H4 (cell line): ENCODE measurements at places on chromosomes 4 and X. TPM values are rescaled to one million over a fixed set of nuclear protein-coding genes. Genes with fewer than 3 reads are reported as not detected.

Gene PDHA1
- total RNA-seq, result 48.2 and 78.1 TPM in 2 replicates

Gene DDX53
- not detected in 2 replicates for total RNA-seq

DNA sequence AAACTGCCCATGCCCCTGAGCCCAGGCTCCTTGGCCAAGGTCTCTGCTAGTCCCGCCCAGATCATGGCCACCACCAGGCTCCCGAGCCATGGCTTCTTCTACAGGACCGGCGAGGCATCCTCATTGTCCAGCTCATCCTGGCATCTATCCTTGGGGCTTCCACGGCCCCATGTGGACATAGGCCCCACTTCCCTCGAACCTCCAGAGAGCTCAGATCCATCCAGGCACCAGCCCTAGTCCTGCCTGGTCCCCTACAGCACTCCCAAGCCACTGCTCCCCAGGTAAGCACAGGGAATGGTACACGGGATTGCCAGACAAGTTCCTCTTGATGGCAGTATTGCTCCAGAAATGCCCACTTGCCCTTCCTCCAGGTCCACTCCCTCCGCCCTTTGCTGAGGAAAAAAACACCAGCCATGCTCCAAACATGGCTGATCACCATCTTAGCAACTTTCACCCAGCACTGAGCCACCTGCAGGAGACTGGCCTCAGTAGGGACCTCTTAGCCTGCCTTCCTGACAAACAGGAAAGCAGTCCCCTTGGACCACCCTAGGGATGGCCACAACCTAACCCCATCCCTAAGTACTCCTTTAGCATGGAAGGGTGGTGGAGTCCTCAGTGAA, 272.1 kb upstream of the AGTR2 start:
- DNase-seq, result no peak

- no peak for DNase-seq
Observed at GRCh38 chrX:83630662-83631061, 122.6 kb downstream of the POU3F4 start.

- DNase-seq, result no peak
Observed at GRCh38 chrX:40434947-40435346, 145.8 kb upstream of the ATP6AP2 start.

- no peak for DNase-seq
Observed at GRCh38 chr4:104549736-104550135, 55.0 kb upstream of the CXXC4 start.

- DNase-seq, result no peak
Observed at GRCh38 chr4:69668680-69669079, 15.6 kb upstream of the UGT2A1 start.

- no peak for DNase-seq
Observed at GRCh38 chr4:1901127-1901526, 29.9 kb downstream of the NSD2 start.

- no peak for DNase-seq
Observed at GRCh38 chrX:45954026-45954425, 591.2 kb downstream of the ZNF674 start.

- peak; percentile 22 for DNase-seq
Observed at GRCh38 chr4:11954093-11954492, 525.4 kb upstream of the HS3ST1 start.

- no peak for DNase-seq
Observed at GRCh38 chrX:39311646-39312045, 510.4 kb downstream of the MID1IP1 start.

DNA sequence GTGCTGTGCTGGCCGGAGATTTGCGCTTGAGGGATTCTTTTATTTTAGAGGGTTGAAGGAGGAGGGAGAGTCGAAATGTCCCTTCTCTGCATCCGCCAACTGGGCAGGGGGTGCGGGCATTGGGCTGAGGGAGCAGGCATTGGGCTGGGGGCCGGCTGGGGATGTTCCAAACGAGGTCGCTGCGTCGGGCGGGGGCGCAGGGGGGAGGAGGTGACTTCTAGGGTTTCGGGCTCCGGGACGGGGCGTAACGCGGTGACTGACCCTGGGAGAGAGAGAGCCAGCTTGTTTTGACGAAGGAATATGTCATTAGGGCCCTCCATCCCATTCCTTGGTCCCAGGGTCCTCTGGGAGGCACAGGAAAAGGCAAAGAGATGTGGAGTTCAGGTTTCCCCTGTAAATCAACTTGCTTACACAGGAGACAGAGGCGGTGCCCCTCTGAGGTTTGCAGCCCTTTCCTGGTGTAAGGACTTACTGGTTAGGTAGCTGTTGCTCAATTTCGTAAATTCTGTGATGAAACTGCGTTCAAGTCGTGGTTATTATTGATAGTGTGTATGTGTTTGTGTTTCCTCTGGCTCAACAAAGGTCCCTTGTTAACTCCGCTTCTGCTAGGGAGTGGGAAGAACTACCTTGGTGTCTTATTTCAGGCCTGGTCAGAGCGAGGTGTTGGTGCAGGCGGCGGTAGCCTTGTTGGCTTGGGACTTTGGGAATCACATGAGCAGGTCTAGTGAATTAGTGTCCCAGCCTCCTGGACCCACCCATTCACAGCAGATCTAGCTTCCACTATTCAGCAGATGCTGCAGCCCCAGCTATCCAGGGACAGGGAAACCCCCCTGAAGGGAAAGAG, 716 bp downstream of the FHIP1A start:
- peak; percentile 16 for DNase-seq

DNA sequence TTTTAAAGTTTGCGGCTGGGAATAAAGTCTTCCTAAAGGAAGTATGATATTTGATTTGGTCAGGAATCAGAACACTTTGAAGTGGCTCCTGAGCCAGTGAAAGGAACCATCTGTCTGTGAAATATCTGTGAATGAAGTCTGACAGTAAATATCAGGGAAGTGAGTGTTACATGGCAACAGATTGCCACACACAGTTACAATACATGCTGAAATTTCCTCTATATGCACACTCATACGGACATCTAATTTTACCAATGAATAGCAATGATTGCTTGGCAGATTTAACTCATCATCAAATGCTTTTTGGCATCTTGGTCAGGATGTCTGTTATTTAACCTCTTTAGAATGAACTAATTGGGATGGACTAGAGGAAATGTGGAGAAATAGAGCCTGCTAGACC, 1023.8 kb downstream of the FAT4 start:
- no peak for DNase-seq

GRCh38 chr4:56658528-56658927, 22.6 kb downstream of the HOPX start:
- no peak for DNase-seq

GRCh38 chr4:96120206-96120605, 280.3 kb downstream of the PDHA2 start:
- DNase-seq, result no peak
